ENCODE measurements at places on chromosomes 2 and 18. TPM values are rescaled to one million over a fixed set of nuclear protein-coding genes. Genes with fewer than 3 reads are reported as not detected.

Gene ATP6V1C2
- total RNA-seq, result 0.18 TPM

Gene KCTD1
- 35.6 TPM for total RNA-seq

- no peak for DNase-seq
Measured at GRCh38 chr18:77016936-77017335, 115.6 kb downstream of the MBP start.

DNA sequence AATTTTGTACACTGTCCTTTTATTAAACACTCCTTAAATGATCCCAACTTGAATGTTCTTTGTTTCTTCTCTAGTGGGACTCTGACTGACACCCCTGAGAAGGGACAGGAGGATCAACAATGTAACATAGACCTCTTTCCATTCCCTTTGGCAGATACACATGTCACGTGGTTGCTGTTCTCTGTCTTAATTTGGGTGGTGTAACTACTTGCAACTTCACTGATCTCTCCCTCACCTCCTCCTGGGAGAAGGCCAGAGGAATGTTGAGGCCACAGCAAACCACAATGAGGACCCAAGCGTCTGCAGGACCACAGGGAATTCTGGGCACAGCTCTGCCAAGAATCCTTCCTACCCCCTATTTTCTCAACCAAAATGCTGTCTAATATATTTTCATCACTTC is 205.6 kb downstream of the RTP5 start:
- DNase-seq, result no peak

Measured in left cardiac atrium (tissue), 4 donors.